Left renal cortex interstitium (tissue), 4 donors: ENCODE measurements at places on chromosomes 7 and 10.

- no peak for DNase-seq
Measured at GRCh38 chr7:8321312-8321711, 59.3 kb upstream of the ICA1 start.

DNA sequence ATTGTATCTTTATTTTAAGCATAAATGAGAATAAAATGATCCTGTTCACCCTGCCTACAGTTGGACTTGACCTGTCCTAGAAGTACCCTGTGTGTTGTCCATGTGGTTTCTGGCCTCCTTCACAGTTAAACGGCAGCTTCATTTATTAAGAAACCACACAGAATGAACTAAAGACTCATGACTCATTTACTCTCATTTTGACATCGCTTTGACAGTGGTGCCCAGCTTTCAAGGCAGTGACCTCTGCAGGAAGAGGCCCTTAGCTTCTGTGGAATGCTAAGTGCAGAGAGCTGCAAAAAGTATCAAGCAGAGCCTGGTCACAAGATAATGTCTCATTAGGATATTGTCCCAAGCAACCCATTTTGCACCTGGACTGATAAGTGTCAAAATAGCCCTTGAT lies 93.4 kb downstream of the AVL9 start:
- no peak for DNase-seq

- DNase-seq: no peak
Measured at GRCh38 chr7:33535989-33536388, 369.4 kb upstream of the BMPER start.

DNA sequence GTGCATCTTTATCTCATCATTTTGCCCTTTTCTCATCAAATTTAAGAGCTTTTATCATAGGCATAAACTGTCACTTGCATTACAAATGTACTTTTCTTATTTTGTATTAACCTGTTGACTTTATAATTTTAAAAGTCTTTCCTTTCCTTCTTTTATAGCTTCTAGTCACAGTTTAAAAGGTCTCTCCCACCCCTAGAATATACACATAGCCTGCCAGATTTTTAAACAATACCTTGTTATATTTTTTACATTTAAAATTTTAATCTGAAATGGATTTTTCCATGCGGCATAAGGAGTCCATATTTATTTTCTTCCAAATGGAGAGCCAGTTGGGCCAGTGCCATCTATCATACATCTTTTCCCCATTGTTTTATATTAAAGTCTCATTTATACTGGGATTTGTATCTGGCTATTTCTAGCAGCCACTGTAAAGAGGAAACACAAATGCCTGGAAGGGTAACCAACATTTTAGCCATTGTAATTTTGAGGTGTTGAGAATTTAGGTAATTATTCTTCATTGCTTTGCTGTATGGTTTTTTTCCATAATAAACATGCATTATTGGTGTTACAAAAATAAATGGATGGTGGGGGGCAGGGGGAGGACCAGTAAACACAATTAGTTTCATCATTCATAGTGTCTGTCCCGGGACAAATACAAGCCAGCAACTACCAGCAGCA lies 92.8 kb downstream of the CCDC71L start:
- DNase-seq: no peak

DNA sequence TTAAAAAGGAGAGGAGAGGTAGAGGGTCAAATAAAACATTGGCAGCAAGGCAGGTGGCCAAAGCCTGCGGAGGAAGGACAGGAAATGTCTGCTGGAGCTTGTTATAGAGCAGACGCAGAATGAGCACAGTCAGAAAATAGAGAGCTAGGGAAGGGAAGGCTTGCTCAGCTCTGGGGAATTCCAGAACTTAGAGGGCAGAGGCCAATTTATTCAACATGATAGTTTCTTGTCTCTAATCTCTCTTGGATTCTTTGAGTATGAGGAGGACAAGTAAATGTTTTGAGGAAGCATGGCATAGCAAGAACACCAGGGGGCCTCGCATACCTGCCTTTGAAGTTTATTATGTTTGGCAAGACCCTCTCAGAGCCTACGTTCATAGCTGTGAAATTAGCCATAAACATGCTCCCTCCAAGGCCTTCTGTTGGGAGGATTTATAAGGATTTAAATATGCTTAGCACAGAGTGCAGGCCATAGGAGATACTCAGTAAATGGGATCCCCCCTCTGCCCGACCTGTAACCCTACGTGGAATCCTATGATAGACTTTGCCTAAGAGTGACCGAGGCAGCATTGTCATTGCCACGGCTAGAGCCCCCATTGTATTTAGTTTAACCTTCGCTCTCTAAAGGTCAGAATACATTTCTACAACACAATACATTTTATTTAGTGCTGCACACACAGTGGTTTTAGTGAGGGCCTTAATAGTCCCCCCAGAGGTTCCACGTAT lies 293.9 kb downstream of the CCDC3 start:
- DNase-seq: no peak

DNA sequence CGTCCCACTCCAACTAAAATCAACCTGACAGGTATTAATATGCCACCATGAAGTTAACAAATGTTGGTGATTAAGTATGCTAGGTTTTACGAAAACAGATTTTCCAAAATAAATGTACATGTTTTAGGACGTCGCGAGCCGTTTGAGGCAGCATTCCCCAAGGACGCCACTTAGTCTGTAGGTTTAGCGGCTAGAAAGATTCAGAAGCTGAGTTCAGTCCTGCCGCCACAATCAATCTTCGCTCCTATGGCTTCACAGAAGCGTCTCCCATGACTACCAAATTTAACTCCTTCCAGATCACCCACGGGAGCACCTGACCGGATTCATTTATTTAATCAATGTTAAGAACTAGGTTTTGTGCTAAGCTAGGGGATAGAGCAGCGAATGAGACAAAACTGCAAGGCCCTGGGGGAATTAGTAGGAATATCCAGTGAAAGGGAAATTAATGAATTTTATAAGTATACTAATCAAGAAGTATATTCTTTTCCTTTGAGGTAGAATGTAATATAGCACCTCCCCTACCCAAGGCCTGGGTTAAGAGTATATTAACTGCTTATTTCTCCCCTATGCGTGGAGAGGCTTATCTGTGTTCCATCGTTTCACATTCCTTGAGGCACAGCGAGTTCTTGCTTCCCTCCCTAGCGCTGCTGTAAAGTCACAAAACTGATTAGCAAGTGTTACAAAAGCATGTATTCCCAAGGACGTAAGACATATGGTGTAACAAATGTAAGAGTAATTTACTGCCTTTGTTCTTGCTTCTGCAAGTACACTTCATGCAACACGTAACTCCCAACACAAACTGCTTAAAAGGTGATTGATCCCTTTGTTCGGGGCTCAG lies 994 bp upstream of the CYP51A1 start:
- DNase-seq: peak; percentile 82

- no peak for DNase-seq
Measured at GRCh38 chr10:101136007-101136707, 5.1 kb downstream of the TLX1 start.

DNA sequence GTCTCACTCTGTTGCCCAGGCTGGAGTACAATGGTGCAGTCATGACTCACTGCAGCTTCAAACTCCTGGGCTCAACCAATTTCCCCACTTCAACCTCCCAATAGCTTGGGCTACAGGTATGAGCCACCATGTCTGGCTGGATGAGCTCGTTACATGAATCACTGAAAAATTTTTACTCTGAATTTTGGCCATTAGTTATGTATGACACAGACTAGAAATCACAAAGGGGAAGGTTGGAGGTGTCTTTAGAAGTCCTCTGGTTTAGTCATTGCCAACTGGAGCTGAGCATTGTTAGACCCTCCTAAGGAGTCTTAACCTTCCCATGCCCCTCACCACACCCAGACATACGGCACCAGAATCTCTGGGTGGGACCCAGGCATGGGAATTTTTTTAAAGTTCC lies 34.7 kb downstream of the SVIL start:
- DNase-seq: no peak

- no peak for DNase-seq
Measured at GRCh38 chr10:109744020-109744419, 179.3 kb downstream of the XPNPEP1 start.

- DNase-seq: no peak
Measured at GRCh38 chr10:58217612-58218011, 50.1 kb downstream of the IPMK start.

- no peak for DNase-seq
Measured at GRCh38 chr10:16893664-16894063, 76.4 kb upstream of the RSU1 start.

DNA sequence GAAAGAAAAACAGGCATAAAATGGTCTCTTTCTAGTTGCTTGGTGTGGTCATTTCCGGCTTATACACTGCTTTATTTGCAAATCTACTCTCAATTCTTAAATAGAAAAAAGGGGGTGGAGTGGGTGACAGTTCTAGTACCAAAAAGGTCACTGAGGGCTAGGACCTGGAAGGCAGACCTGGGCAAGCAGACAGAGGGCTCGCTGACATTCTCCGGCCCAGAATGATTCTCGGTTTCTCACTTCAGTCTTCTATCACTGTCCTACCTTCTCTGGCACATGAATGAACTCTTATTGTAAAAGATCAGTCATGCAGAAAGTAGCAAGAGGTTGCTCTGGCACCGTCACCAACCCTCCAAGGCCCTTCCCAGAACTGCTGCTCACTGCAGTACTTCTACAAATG lies 54.0 kb downstream of the MALSU1 start:
- no peak for DNase-seq

- DNase-seq: no peak
Measured at GRCh38 chr7:74014931-74015330, 13.0 kb upstream of the ELN start.

DNA sequence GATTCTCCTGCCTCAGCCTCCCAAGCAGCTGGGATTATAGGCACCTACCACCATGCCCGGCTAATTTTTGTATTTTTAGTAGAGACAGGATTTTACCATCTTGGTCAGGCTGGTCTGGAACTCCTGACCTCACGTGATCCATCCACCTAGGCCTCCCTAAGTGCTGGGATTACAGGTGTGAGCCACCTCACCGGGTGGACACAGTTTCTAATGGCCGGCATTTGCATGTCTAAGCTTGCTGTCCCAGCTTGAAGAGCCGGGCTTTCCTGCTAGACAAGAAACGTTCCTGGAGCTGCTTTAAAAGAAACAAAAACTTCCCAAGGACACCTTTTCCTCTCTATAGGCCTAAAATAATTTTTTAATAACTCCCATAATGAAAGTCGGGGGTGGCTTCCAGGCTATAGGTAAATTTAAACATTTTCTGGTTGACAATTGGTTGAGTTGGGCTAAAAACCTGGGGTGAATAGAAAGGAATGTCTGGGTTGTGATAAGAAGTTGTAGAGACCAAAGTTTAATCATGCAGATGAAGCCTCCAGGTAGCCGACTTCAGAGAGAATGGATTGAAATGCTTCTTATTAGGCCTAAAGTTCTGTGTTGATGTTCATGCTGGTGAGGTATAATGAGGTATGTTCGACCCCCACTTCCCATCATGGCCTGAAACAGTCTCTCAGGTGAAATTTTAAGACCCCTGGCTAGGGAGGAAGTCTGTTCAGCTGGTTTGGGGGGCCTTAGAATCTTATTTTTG lies 8.8 kb downstream of the ACADSB start:
- DNase-seq: no peak

GRCh38 chr10:93604146-93604545 lies 3.1 kb upstream of the RBP4 start:
- no peak for DNase-seq

GRCh38 chr10:99629625-99629978 lies 9.4 kb upstream of the SLC25A28 start:
- DNase-seq: no peak

DNA sequence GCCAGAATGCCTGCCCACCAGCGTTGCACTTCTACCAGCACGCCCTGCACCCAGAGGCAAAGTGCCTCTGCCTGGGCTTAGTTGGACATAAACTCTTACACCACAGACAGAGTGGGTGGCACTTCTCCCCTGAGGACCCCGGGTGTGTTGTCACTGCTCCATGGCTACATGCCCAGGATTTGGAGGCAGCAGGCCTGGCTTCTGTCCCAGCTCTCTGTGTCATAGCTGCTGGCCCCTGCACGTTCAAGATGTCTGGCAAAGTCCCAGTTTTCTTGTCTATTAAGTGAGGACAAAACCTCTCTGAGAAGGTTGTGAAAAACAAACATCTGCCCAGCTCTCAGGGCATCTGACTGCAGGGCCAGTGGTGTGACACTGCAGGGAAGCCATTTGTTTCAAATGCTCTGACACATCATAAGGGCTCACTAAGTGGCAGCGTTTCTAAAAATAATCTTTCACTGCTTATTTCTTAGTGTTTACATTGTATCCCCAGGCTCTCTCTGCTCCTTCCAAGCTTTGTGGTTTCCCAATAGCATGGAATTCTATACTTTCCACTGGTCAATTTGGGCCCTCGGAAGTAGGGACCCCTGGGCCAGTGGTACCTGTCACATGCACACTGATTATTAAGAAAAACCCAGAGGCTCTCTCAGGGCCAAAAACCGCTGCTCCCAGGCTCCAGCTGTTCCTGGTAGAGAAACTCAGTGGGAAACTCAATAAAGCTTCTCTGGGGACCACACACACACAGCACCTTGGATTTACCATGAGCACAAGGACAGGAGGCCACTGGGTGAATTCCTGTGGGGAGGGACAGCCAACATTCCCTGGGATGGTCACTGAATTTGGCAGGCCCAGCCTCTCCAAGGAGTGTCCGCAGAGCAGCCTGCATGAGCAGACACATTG lies 86.2 kb upstream of the ANLN start:
- no peak for DNase-seq

- no peak for DNase-seq
Measured at GRCh38 chr10:72981882-72982529, 27.4 kb upstream of the PLA2G12B start.

GRCh38 chr10:1379601-1380000 lies 323.4 kb downstream of the WDR37 start:
- no peak for DNase-seq

GRCh38 chr10:101922846-101923245 lies 79.2 kb upstream of the KCNIP2 start:
- no peak for DNase-seq

- no peak for DNase-seq
Measured at GRCh38 chr7:135449436-135449835, 60.5 kb downstream of the CNOT4 start.

GRCh38 chr10:5927306-5927705 lies 37.3 kb downstream of the FBH1 start:
- no peak for DNase-seq

DNA sequence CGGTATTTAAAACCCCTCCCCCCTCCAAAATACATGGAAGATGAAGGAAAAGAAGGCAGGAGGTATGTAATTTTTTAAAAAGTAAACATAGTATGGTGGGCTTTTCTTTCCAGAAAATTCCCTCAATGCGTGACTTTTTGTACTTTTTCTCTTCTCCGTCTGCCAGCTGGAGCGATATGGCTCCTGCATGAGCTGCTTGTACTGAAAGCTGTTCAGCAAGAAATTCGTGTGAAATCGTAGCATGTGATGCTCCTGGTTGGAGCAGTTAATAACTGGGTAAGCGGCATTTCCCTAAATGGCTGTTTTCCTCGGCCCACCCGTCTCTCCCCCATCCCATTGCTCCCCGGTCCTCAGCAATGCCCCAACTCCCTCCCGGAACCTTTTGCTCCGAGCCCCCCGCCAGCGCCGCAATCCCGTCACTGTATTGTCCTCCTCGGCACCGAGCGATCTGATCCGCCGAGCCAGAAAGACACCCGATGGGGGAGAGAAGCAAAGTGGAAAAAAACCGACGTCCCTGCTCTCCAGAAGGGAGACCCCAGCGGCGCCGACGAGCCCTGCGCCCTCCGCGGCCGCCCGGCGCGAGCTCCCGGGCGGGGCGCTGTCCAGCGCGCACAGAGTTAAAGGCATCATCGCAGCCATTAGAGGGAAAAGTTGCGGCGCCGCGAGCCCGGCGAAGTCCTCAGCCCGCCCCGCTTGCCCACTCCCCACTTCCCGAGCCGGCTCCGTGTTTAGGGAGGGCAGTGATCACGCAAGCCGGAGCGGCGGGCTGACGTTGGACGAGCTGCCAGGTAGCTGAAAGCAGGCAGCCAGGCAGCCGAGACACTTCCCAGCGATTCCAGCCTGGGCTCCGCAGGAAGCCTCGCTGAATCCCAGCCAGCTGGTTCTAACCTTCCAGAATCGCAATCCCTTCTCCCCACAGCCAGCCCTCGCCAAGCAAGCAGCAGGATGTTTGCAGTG lies at the start of gene VSTM2A:
VSTM2A (plus strand) TSS at position 707 of the 957 bp plus-strand sequence. CDS start 356 bp downstream, outside the sequence.
- peak; percentile 40 for DNase-seq
